ENCODE measurements at places on chromosomes 4 and X.

GRCh38 chrX:76428243-76429130, 977 bp downstream of the MAGEE1 start:
- DNase-seq, result no peak

DNA sequence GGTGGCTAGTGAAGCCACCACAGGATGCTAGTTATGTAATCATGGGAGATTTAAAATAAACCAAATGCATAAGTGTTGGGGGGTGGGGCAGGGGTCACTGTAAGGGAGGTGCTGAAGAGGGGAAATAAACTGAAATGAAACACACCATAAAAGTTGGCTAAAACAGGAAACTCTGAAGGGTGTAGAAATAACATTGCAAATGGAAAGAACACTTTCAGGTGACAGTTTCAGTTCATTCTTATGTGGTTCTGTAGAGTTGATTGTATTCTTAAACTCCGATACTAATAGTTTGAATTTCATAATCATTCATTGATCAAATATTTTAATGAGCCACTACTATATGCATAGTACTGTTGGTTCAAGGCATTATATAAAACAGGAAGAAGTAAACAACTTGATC, 80.1 kb downstream of the HDAC8 start:
- DNase-seq, result no peak

DNA sequence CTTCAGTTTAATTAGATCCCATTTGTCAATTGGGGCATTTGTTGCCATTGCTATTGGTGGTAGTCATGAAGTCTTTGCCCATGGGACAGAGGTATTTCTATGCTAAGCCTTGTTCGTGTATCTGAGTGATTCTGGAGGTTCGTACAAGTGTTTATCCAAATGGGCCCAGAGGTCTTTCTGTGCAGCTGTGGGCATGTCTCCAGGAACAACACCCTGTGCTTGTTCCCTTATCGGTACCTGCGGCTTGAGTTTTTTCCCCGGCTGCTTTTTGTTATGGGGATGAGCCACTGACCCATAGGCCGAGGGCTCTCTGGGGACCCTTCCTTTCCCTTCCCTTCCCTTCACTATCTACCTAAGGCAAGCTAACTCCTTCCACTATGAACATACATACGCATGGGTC, 81.4 kb upstream of the WDR1 start:
- no peak for DNase-seq

GRCh38 chr4:180500154-180500553, 1743.0 kb upstream of the TENM3 start:
- DNase-seq, result no peak

DNA sequence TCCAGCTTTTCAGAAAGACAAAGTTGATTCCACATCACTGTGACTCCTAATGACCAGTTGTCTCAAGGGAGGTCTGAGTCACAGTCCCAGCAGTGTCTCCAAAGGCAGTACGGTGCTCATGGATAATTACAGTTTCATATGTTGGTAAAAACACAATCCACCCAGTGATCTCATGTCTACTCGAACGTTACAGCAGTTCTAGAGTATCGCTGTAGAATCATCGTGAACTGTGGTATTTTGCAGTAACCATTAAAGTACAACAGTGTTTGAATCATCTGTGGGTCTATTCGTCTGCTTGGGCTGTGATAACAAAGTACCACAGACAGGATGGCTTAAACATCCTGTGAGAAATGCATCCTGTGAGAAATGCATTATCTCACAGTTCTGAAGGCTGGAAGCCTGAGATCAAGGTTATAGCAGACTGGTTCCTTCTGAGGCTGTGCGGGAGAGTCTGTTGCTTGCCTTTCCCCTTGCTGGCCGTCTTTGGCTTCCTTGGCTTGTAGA, 121.1 kb upstream of the SORBS2 start:
- no peak for DNase-seq

- DNase-seq, result no peak
Observed at GRCh38 chr4:14152834-14153519, 525.5 kb upstream of the BOD1L1 start.

DNA sequence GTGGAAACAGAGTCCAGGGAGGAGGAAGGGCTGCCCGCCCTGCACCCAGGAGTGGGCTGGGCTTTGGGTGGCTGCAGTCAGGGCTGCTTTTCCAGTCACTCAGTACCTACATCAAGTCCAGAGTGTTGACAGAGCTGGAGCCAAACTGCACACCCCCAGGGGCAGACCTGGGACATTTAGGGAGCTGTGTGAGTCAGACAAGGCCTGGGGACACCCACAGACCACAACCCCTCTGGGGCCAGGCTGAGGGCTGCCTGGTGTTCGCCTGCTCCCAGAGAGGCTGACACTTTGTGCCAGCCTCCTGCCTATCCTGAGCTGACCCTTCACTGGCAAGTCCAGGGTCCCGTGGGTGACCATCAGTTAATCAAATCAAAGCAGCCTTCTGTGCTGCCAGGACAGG, 240.0 kb downstream of the BCOR start:
- DNase-seq, result no peak

GRCh38 chr4:74385386-74385785, 20.4 kb downstream of the EREG start:
- DNase-seq, result no peak

DNA sequence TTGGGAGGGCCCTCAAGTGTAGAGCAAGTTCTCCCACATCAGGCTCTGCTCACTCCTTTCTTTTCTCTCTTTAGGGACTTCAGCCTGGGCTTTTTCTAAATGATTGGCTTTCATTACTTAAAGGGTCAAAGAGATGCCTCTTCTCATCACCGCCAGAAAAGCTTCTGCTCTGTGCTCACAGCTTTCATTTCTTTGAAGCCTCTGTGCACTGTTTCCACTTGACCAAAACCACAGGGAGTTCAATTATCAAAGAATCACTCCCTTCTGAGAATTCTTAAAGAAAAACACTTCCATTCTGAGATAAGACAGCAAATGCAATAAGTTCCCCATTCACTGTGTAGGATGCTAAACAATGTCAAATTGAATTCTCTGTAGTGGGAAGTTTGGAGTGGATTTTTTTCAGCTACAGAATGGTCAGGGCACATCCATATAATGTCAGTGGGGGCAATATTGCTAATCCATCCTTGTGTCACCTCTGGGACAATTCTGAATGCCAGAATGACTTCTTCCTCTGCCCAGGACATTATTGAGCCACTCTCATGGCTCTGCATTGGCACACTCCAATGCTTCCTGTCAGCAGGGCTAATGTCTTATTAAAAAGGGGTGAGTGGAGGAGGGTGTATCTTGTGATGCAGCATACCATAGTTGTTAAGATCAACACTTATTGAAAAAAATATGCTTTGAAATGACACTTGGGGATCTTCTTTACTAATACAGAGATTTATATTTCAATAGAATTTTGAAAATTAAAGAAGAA, 217.6 kb downstream of the SNCA start:
- no peak for DNase-seq

DNA sequence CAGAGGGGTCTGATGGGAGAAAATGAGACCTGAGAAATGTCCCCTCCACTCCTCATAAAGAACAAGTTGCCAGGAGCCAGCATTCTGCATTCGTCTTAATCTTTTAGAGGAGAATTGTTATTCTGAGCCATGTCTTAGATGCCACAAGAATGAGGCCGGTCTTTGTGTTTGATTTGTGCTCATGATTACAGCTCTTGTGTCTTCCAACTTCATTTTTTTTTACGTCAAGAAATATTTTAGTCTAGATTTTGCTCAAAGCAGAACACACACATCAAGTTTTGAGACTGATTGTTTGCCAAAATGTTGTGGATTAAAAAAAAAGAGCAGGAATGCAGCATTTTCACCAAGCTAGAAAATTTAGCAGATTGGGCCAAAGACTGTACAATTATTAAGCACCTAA, 130.6 kb upstream of the PITX2 start:
- no peak for DNase-seq

- no peak for DNase-seq
Observed at GRCh38 chr4:24210332-24210902, 320.6 kb upstream of the PPARGC1A start.

Measured in activated CD4-positive, alpha-beta T cell treated with anti-CD3 and anti-CD28 coated beads, Interleukin-2, amount 50 U/mL, for 24 hours (primary cell).